Sigmoid colon (tissue), 7 donors: ENCODE measurements at places on chromosomes 12 and 14. TPM values are rescaled to one million over a fixed set of nuclear protein-coding genes. Genes with fewer than 3 reads are reported as not detected.

DNA sequence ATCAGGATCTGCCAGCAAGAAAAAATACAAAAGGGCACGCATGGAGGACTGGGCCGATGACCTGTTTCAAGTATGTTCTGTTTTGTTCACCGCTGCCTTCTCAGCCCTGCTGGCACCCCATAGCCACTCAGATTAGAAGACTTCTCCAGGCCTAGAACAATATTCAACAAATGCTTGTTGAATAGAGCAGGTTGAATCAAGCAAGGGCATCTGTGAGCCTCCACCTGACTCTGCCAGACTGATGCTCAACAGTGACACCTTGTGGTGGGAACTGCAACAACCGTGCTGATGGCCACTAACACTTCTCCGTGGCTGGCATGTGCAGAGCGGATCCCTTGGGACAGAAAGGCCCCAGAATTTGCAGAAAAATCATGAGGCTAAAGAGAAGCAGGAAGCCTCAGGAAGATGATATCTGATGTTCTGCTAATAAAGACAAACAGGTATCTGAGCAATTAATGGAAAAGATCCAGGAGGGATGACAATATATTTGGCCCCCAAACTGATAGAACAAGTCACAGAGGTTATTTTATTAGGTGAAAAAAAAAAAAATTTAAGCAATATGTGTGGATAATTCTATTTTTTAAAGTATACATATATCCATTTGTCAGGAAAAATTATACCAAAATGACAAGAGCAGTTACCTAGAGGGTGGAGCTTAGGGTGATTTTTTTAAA is 114.3 kb downstream of the KSR2 start:
- no peak for DNase-seq

GRCh38 chr14:53741479-53742232 is 215.0 kb downstream of the BMP4 start:
- DNase-seq = no peak

DNA sequence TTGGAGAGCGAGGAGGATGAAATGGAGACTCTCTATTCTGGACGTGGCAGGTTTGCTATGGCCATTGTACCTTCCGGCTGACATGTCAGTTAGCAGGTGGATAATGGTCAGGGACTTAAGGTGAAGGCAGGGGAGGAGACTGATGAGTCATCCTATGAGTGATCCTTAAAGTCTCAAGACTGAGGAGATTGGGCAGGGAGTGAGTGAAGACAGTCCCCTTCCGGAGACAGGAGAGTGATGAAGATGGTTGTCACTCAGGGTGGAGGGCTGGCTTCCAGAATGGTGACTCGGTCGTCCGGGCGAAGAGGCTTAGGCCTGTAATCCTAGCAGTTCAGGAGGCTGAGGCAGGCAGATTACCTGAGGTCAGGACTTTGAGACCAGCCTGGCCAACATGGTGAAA is 49.8 kb upstream of the CCDC63 start:
- DNase-seq = no peak

- DNase-seq = no peak
Measured at GRCh38 chr14:95345032-95345431, 25.3 kb upstream of the CLMN start.

- no peak for DNase-seq
Measured at GRCh38 chr12:65821336-65821735, 2.9 kb upstream of the HMGA2 start.

- DNase-seq = no peak
Measured at GRCh38 chr14:99229654-99230207, 42.3 kb downstream of the BCL11B start.

DNA sequence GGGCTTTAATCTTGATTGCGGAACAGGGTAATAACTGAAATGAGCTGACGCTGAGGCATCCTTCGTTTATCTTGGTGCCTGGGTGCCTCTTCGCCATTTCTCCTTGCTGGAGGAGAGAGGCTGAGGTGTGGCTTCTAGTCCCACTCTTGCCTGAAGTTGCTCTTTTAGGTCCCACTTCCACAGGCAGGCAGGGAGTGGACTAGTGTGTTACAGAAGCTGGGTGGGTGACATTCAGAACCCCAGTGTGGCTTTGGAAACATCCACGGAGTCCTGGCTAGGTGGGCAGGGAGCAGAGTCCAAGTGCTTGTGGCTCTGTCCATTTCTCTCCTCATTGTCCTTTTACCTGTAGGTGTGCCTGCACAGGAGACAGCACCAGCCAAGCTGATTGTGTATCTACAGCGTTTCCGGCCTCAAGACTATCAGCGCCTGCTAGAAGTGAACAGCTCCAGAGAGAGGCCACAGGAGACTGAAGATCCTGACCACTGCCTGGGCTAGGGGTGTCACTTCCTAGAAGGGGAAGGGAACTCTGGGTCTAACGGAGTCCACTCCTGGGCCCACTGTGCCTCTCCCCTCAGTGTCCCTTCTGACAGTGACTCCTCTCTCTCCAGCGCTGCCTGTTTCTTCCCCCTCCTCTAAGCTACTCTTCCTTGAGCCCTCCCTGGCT is 2.4 kb downstream of the THTPA start:
- no peak for DNase-seq

DNA sequence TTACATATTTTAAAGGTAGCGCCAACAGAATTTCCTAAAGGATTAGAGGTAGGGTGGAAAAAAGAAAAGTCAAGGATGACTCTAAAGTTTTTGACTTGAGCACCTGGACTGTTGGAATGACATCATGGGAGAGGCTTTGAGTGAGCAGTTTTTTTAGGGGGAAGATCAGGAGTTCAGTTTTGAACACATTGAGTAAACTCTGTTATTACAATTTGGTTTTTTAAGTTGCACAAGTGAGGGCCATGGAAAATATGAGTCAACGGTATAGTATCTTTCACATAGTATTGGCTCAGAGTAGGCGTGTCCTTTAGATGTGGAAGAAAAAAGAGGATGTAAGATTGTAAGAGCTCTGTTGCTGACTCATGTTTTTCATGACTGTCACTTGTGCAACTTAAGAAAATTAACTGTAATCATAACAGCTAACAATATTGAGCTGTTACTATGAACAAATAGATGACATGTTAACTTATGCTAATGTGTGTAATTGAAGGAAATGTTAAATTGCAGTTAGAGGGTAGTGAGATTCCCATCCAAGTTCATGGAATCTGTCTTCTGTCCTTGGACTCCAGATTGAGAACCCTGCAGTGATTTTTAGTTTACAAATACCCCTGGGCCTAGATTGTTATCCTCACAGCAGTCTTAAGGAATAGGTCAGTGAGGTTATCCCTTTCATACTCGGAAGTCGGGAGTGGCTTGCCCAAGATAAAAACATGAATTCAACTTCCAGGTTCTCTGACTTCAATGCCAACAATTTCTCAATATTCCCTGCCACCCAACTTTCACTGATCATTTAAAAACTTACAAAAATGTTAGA is 48.2 kb upstream of the ATP2B1 start:
- DNase-seq = no peak

COX8C gene
- polyA plus RNA-seq = not detected

CEP83 gene
- polyA plus RNA-seq = 5.4 TPM

RNASE7 gene
- polyA plus RNA-seq = not detected

KRT78 gene
- polyA plus RNA-seq = 5.4 TPM

GALNT6 gene
- 3.7 TPM for polyA plus RNA-seq

PNN gene
- polyA plus RNA-seq = 12.0 TPM
